ENCODE measurements at places on chromosomes 4 and X. TPM values are rescaled to one million over a fixed set of nuclear protein-coding genes. Genes with fewer than 3 reads are reported as not detected.

DNA sequence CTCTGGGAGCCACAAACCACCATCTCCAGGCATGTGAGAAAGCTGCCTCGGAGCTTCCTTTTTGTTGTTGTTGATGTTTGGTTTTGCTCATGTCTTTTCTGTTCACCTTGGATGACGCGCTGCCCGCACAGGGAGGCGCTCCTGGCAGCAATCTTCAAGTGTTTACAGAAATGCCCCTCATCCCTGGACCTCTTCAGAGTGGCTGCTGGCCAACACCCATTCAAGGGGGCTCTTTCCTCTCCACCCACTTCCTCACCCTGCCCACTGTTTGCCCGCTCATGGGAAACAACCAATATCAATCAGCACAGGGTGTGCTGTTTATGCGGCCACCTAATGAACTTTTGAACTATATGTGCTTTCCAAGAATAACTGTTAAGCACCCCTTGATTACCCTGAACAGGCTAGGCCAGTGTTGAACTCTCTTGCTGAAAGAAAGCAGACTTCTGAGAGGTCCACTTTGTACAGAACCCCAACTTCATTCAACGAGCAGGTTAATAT is 355.1 kb upstream of the CLNK start:
- no peaks in the 10 kb centered on the region for H3K27me3 ChIP-seq
- H3K4me3 ChIP-seq: no peak overlapping the region
- no peak overlapping the region for H3K27ac ChIP-seq
- H3K36me3 ChIP-seq: no peaks in the 10 kb centered on the region
- DNase-seq: no peak
- H3K4me1 ChIP-seq: no peaks in the 10 kb centered on the region

- H3K27ac ChIP-seq: no peak overlapping the region
- H3K4me3 ChIP-seq: no peak overlapping the region
- no peaks in the 10 kb centered on the region for H3K27me3 ChIP-seq
- no peaks in the 10 kb centered on the region for H3K4me1 ChIP-seq
- DNase-seq: no peak
- no peaks in the 10 kb centered on the region for H3K36me3 ChIP-seq
These were observed 90.2 kb upstream of the SLITRK2 start for GRCh38 chrX:145727476-145727875.

DNA sequence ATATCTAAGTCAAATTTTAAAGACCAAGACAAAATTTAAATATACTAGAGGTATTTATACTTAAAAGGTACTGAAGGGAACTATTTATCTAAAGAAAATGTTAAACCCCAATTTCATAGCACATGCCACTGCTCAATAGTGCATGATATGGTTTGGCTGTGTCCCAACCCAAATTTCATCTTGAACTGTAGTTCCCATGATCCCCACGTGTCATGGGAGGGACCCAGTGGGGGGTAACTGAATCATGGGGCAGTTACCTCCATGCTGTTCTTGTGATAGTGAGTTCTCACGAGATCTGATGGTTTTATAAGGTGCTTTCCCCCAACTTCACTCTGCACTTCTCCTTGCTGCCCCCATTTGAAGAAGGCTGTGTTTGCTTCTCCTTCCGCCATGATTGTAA is 32.3 kb downstream of the MAML3 start:
- H3K27me3 ChIP-seq: no peaks in the 10 kb centered on the region
- H3K27ac ChIP-seq: no peak overlapping the region
- DNase-seq: no peak

GRCh38 chrX:45140812-45141211 is 59.9 kb downstream of the DIPK2B start:
- H3K36me3 ChIP-seq: no peaks in the 10 kb centered on the region
- peaks cover 5% of the 10 kb centered on the region for H3K27me3 ChIP-seq
- no peaks in the 10 kb centered on the region for H3K4me1 ChIP-seq
- DNase-seq: no peak

- peaks cover 67% of the 10 kb centered on the region for H3K27me3 ChIP-seq
- H3K36me3 ChIP-seq: no peaks in the 10 kb centered on the region
- DNase-seq: peak; percentile 97
- no peaks in the 10 kb centered on the region for H3K4me1 ChIP-seq
These were observed 11.8 kb upstream of the MAN2B2 start for GRCh38 chr4:6562931-6563901.

DNA sequence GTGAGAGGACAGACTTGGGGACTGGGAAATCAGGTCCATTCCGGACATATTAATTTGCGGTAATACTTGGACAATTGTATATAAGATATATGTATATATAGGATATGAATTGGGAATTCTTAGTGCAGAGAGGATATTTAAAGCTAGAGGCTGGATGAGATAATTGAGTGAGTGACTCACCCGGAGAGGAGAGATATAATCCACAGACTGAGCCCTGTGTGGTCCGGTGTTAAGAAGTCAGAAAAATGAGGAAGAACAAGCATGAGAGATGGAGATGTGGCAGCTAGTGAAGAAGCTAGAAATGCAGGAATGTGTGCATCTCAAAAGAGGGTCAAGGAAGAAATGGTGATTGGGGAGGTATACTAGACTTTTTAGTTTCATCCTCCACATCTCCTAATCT is 336.2 kb downstream of the SLC7A11 start:
- H3K27ac ChIP-seq: no peak overlapping the region
- H3K36me3 ChIP-seq: no peaks in the 10 kb centered on the region
- H3K4me1 ChIP-seq: no peaks in the 10 kb centered on the region

DNA sequence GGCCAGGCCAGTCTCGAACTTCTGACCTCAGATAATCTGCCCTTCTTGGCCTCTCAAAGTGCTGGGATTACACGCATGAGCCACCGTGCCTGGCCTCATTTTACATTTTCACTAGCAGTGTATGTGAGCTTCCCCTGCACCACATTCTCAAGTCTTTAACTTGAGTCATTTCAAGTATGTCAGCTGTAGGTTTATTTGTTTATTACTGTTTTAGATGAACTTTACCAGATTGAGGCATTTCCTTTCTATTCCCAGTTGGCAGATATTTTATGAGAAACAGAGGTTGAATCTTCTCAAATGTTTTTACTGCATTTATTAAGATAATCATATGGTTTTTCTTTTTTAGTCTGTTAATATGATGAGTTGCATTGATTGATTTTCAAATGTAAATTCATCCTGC is 114.6 kb upstream of the SH3RF1 start:
- no peak overlapping the region for H3K4me3 ChIP-seq
- peaks cover 14% of the 10 kb centered on the region for H3K4me1 ChIP-seq
- DNase-seq: peak; percentile 64
- H3K27ac ChIP-seq: peak overlapping the region; percentile 22
- no peaks in the 10 kb centered on the region for H3K36me3 ChIP-seq

Gene RASGEF1B
- total RNA-seq: 5.8 TPM

Gene TCEAL1
- total RNA-seq: 33.0 TPM

Gene RNF212
- 7.1 TPM for total RNA-seq

Gene NLGN3
- total RNA-seq: 0.36 TPM
